ENCODE measurements at places on chromosomes 4 and X.

- no peak for DNase-seq
Observed at GRCh38 chr4:74042681-74043080, 4.2 kb upstream of the CXCL3 start.

DNA sequence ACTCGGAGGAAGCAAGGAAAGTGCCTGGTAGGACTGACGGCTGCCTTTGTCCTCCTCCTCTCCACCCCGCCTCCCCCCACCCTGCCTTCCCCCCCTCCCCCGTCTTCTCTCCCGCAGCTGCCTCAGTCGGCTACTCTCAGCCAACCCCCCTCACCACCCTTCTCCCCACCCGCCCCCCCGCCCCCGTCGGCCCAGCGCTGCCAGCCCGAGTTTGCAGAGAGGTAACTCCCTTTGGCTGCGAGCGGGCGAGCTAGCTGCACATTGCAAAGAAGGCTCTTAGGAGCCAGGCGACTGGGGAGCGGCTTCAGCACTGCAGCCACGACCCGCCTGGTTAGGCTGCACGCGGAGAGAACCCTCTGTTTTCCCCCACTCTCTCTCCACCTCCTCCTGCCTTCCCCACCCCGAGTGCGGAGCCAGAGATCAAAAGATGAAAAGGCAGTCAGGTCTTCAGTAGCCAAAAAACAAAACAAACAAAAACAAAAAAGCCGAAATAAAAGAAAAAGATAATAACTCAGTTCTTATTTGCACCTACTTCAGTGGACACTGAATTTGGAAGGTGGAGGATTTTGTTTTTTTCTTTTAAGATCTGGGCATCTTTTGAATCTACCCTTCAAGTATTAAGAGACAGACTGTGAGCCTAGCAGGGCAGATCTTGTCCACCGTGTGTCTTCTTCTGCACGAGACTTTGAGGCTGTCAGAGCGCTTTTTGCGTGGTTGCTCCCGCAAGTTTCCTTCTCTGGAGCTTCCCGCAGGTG, 637 bp downstream of the AR start:
- DNase-seq = no peak

- DNase-seq = no peak
Observed at GRCh38 chr4:153222707-153223426, 18.6 kb downstream of the TRIM2 start.

DNA sequence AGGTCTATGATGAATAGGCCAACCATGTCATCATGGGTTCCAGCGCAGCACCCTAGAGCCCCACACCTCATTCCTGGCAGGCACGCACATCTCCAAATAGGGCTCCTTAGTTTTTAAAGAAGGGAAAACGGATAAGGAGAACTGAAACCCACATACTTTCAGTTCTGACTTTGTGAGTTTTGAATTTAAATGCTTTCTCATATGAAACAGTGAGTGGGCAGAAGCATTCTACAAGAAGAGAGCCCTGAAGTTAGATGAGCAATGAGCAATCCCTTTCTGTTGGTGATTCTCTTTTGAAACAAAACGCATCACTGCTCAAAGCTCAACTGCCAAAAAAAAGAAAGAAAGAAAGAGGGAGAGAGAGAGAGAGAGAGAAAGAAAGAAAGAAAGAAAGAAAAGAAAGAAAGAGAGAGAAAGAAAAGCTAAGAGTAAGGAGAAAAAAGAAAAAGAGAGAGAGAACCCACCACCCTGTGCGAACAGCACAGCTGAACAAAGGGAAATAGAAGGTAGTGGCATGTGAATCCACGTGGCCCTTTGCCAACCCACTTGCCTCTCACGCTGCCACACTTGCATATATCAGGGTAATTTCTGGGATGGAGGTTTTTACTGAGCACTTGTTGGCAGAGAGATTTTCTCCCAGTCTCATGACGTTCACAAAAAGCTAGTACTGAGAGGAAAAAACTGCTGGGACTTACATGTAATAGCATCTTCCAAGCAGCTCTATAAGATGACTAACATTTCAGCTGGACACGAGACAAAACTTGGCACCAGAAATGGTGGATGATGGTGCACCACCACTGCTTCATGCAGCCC, 31.0 kb downstream of the TMSB4X start:
- DNase-seq = no peak

DNA sequence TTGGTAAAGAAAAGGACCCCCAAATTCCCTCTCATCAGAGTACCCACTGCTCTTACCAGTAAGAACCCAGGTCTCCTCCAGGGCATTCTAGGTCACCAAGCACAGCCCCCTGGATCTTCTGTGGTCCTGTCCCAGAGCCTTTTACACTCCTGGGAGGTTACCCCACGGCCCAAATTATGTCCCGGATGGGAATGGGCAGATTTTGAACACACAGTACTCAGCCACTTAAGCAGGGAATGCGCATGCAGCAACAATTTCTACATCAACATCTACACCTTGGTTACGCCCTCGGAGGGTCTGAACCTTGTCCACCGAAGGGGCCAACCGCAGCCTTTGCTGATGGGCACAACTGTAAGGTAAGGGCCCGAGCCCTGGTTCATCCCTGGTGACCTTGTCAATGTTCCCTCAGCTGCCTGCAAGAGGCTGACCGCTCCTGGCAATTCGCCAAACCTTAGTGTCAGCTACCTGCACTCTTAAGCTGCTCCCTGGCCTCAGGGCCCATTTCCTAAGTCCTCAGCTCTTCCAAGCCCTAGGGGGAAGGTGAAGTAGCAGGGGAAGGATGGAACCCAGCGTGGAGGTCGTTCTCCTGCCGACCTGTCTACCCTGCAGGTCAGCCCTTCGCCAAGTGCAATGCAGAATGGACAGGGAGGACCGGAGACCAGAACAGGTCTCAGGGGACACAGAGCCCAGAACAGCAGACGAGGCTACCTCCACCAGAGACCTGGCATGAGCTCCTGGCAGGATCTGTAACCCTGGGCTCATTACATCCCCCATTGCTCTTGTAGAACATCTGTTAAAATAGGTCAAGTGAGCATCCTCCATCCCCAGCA, 5.9 kb downstream of the TIMP1 start:
- DNase-seq = no peak

DNA sequence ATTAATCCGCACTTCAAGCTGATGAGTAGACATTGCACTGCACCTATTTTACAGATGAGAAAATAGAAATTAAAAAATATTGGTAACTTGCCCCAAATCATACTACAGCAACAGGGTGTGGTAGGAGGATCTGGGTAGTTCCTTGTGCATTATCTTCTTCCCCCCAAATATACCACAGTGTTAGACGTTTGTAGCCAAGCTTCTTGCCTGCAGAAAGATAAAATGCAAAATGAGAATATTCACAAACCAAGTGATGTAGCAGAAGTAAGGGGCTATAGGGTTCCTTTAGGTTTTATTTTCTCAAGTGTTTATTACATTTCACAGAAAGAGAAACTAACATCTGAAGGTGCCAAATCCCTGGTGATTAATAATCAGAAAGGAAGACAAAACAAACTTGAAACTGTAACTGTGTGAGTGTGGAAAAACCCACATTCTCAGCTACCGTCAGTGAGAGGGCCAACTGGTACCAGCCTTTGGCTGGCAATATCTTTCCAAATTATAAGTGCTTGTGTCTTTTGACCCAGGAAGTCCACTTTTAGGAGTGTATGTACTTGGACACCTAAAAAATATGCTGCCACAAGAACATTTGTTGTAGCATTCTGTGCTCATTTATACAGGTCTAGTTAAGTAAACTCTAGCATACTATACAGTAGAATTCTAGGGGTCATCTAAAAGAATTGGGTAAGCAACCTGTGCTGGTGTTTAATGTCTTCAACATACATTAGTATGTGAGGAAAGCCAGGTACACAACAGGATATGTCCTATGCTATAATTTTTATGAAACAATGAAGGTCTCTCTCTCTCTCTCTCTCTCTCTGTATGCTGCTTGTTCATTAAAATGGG, 6.7 kb upstream of the CD38 start:
- no peak for DNase-seq

DNA sequence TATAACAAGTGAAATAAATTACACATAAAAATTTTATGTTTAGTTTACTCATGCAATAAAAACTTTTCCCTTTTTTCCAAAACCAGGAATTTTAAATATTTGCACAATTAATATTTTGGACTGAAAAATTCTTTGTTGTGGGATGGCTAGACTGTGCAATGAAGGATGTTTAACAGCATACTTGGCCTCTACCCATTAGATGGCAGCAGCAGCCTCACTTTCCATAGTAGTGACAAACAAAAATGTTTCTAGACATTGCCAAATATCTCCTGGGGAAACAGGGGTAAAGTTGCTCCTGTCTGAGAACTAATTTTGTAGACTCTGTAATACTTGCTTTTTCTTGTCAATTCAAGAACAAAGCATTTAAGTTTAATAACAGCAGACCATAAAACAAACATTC, 49.8 kb downstream of the SCLT1 start:
- no peak for DNase-seq

- DNase-seq = no peak
Observed at GRCh38 chr4:53130896-53131561, 234.8 kb downstream of the SCFD2 start.

- DNase-seq = no peak
Observed at GRCh38 chrX:666762-667720, 36.5 kb downstream of the SHOX start.

DNA sequence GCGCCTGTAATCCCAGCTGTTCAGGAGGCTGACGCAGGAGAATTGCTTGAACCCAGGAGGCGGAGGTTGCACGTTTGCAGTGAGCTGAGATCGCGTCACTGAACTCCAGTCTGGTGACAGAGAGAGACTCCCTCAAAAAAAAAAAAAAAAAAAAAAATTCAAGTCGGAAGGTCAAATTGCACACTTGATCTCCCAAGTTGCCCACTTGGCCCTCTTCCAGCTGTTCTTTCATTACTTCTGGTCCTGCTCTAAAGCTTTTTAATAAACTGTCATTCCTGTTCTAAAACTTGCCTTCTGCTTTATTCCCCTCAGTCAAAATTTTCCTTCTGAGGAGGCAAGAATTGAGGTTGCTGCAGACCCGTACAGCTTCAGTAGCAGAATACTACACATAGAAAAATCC, 2358.0 kb downstream of the ARAP2 start:
- DNase-seq = no peak

DNA sequence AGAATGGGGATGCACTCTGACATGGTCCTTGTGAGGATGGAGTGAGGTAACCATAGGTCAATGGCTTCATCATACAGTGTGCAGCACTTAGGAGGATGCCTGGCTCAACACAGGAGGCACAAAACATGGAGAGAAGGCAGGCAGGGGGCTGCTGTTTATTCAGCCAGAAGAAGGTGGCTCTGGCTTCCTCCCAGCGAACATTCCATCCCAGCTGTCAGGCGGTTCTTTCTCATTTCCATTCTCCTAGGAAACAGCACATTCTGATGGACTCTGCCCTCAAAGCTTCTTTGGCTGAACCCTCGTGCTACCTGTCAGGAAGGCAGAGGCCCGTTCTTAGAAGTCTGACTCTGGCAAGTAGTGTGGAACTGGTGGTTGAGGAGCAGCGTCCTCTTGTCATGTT, 18.6 kb downstream of the STK32B start:
- DNase-seq = no peak

DNA sequence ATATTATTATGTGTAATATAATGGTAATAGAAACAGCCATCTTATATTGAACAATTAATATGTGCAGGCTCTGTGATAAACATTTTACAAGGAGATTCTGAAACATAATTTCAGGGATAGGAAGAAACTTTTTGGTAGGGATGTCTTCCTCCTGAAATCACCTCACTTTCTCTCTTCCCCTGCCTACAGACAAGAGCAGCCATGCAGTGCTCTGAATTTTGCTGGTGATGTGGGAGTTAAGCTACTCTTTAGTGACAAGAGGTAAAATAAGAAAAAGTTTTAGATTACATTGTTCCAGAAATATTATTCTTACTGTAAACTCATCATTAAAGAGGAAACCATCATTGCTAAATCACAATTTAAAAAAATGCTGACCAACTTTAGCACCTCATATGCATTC, 36.1 kb downstream of the LARP7 start:
- no peak for DNase-seq

DNA sequence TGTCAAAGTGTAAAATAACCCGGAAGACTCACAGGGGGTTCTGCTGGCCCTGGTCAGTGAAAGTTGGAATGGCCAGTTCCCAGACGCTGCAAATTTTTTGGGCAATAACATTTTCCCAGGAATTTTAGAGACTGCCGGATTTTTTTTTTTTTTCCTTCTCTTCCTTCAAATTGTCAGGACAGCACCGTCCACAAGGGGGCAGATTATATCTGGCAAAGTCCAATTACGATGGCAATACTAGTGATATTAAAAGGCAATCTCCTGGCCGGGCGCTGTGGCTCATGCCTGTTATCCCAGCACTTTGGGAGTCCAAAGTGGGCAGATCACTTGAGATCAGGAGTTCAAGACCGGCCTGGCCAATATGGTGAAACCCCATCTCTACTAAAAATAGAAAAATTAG, 20.5 kb downstream of the SLC25A5 start:
- DNase-seq = no peak

- no peak for DNase-seq
Observed at GRCh38 chr4:105215609-105216313, 69.1 kb downstream of the TET2 start.

- DNase-seq = no peak
Observed at GRCh38 chr4:98784947-98785706, 126.7 kb upstream of the TSPAN5 start.

DNA sequence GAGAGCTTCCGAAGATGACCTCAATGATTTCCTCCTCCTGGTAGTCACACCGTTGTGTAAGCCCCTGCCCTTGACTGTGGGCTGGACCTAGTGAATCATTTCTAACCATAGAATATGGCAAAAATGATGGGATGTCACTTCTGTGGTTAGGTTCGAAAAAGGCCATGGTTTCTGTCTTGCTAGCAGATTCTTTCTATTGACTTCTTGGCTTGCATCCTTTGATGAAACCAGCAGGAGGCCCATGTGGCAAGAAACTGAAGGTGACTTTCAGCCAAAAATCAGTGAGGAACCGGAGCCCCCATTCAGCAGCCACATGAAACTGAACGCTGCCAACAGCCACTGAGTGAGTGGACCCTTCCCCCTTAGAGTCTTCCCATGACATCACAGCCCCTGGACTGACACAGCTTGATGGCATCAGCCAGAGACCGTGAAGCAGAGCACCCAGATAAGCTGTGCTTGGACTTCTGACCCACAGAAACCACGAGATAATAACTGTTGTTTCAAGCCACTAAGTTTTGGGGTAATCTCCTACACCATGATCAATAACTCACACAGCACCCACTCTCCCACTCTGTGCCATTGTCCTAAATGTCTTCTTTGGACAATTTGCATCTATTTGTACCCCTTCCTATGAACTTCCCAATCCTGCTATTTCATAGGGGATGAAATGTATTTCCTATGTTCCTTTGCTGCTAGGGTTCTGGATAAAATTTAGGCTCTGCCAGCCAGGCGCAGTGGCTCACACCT, 148.0 kb upstream of the STX18 start:
- DNase-seq = no peak
